ENCODE measurements at places on chromosomes 4 and X. TPM values are rescaled to one million over a fixed set of nuclear protein-coding genes. Genes with fewer than 3 reads are reported as not detected.
A peak's percentile ranks its signal among the peaks of the same experiment; 100 is the strongest.

The CCDC110 gene
- total RNA-seq: 23.0 TPM

The GABRG1 gene
- not detected for total RNA-seq

The CSAG2 gene
- not detected for total RNA-seq

The ACE2 gene
- 1.0 TPM for total RNA-seq

The PAGE5 gene
- not detected for total RNA-seq

The CWH43 gene
- total RNA-seq: not detected

DNA sequence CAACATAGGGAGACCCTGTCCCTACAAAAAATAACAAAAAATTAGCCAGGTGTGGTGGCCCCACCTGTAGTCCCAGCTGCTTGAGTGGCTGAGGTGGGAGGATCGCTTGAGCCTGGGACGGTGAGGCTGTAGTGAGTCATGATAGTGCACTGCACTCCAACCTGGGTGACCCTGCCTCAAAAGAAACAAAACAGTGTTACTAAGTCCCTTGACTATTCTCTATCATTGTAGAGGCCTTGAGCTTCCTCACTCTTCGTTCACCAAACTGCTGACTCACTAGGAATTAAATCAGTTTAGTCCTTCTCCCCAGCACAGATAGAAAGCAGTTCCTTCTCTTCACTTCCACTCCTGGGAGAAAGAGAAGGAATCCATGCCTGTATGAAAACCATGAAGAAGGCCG, 14.5 kb downstream of the CDS1 start:
- no peak for DNase-seq

- DNase-seq: no peak
Observed at GRCh38 chrX:155028129-155028528, 1.5 kb downstream of the FUNDC2 start.

DNA sequence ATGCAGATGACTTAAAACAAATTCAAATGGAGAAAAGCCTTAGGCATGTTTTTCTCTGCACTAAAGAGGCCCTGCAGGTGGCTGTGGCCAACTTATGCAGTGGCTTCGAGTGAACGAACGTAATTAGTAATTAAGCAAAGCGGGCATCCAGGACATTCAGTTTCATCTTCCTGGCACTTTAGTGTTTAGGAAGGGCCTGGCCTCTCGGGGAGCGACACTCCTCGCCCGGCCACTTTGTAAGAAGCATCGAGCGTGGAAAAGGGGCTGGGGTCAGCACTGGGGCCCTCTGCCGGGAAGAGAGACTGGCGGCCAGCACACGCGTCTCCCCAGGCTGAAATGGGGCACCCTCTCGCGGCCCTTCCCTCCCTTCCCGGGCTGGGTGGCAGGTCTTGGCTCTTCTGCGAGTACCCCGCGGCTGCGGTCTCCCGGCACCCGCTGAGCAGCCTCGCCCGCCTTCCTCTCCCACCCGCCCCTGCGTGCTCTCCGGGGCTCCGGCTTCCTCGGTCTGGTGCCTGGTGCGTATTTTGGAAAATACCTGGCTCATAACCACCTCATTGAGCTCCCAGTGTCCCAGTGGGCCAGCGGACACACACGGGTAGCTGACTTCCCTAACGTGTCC, 677 bp upstream of the CYP4V2 start:
- DNase-seq: peak; percentile 38

DNA sequence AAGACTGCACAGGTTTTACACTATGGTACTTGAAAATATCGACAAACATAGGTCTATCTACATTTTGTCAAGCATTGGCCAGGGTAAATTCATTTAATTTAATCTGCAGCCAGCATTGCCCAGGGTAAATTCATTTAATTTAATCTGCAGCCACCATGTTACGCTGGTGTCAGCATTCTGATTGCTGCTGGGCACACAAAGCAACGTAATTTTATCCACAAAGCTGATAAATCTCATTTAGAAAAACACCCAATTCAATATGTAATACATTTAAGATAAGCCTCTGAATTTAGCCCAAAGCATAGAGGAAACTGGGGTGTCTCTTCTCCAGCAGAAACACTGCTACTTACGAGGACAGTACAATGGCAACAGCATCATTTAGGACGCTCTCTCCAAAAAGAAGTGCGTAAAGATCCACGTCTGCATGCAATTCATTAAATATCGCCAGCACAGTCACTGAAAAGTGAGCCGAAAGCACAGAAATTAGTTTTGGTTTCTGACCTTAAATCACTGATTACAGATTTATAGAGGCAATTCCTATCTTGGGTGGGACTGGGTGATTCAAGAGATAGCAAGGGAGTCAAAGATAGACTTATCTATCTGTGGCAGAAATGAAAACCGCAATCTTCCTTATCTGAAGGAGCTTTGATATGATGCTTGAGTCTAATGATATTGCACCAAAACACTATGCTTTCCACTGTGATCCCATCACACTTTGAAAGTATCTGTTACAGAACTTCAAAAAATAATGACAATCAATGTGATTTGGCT, 88.8 kb downstream of the CHST7 start:
- DNase-seq: no peak

DNA sequence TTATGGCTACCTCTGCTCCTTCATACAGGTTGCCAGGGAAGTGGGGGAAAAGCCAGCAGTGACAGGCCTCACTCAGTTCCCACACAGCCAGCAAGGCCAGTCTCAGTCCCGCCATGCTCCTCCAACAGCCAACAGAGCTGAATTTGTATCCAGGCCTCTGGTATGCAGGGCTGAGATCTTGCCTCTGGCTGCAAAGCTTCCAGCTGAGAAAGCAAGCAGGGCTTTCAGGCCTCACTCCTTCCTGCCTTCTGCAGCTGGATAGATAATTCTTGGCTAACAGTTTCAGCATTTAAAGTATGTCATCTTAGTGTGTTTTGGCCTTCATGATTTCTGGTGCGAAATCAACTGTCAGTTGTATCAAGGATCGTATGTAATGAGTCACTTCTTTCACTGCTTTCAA, 103.6 kb downstream of the GNL3L start:
- DNase-seq: no peak

- no peak for DNase-seq
Observed at GRCh38 chr4:144683516-144683915, 37.6 kb downstream of the HHIP start.

GRCh38 chr4:173528378-173529321, 1.4 kb downstream of the HAND2 start:
- DNase-seq: no peak

GRCh38 chrX:44494357-44494756, 48.3 kb downstream of the FUNDC1 start:
- DNase-seq: no peak

DNA sequence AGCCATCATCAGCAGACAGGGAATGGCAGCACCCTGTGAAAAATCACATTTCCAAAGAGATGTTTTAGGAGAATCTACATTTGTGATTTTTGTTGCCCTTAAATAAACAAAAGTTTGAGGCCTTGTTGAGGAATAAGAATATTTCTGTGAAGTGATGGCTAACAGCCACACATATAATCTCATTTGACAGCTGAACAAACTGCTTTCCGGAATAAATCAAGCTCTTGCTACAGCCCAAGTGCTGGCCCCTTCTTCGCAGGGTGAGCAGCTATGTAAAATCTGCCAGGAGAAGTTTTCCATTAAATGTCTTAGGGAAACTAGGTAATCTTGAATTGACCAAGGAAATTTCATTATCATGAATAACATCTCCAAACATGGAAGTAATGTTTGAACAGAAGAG, 106.4 kb upstream of the GPM6B start:
- no peak for DNase-seq

GRCh38 chr4:140718241-140718952, 37.8 kb downstream of the TBC1D9 start:
- DNase-seq: no peak

- no peak for DNase-seq
Observed at GRCh38 chr4:182105416-182105815, 137.8 kb upstream of the TENM3 start.

DNA sequence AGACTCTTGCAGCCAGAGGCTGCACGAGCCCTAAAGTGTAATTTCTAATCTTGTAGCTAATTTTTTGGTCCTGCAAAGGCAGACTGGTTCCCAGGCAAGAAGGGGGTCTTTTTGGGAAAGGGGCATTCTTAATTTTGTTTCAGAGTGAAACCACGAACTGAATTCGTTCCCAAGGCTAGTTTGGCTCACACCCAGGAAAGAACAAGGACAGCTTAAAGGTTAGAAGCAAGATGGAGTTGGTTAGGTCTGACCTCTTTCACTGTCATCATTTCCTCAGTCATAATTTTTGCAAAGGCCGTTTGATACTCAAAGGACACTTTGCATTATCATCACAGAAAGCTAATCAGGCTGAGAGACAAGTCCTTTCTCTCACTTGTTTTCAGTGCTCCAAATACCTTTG, 30.9 kb downstream of the XG start:
- DNase-seq: no peak

DNA sequence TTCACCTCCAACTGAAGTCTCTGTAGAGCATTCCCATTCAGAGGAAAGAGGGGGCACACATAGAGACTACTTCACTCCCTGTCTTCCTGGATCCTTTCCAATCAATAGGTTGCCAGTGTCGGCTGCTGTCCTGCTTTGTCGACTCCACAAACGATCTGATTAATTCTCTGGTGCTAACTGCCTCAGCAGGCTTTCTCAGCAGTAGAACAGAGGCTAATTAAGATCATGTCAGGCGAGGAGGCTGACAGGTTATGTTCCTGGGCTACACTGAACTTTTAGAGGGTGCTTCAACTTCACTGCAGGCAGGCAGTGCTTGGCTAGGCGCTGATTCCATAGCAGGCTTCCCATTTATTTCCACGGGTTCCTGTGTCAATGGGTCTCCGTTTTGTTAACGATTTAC, 79.2 kb downstream of the GRIA3 start:
- DNase-seq: no peak

GRCh38 chrX:69165087-69165651, at the start of gene PJA1:
TSS of gene PJA1 (minus strand) at chrX:69165453. CDS start at chrX:69163073, 2,380 bp downstream.
- peak; percentile 54 for DNase-seq

DNA sequence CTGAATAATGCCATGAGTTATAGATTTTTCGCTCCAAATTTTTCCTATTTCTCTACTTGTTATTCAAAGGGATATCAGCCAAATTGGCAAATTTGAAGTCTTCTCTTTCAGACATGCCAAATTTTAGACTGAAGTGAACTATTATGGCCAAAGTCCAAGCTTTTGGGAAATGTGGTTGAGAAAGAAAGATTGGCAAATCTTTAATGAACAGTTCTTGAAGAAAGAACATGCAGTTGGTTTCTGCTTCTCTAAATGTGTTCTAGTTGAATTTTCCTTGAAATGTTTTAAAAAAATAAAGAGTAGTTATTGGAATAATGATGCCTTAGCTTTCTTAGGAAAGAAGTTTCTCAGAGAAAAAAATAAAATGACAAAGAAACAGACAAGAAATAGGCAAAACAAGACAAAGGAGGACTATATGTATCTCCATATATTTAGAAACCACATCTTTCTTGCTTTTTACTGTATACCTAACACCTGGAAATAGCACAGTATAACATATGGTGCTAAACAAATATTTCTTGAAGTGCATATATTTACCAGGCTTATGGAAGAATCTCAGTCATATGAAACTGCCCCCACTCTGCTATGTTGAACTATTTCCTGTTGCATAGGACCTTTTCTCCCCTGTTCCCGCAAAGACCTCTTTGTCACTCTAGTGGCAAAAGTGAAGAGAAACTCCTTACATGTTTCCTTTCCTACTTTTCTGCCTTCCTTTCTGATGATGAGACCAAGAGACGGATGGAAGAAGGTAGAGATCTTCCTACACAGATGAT, 250.0 kb downstream of the ARHGAP24 start:
- DNase-seq: no peak

DNA sequence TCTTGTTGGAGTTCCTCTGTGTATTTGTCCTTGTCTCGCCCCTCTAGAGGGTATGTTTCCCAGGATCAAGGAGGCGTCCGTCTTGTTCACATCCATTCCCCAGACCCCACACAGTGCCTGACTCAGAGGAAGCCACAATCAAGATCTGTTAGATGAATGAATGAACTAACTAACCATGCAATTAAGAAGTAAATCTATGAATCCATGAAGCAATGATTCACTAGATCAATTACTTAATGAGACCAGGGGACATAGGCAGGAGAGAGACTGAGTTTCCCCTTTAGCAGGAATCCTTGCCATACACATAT, 11.9 kb downstream of the BLOC1S4 start:
- no peak for DNase-seq

- DNase-seq: no peak
Observed at GRCh38 chr4:98773638-98774037, 115.2 kb upstream of the TSPAN5 start.

DNA sequence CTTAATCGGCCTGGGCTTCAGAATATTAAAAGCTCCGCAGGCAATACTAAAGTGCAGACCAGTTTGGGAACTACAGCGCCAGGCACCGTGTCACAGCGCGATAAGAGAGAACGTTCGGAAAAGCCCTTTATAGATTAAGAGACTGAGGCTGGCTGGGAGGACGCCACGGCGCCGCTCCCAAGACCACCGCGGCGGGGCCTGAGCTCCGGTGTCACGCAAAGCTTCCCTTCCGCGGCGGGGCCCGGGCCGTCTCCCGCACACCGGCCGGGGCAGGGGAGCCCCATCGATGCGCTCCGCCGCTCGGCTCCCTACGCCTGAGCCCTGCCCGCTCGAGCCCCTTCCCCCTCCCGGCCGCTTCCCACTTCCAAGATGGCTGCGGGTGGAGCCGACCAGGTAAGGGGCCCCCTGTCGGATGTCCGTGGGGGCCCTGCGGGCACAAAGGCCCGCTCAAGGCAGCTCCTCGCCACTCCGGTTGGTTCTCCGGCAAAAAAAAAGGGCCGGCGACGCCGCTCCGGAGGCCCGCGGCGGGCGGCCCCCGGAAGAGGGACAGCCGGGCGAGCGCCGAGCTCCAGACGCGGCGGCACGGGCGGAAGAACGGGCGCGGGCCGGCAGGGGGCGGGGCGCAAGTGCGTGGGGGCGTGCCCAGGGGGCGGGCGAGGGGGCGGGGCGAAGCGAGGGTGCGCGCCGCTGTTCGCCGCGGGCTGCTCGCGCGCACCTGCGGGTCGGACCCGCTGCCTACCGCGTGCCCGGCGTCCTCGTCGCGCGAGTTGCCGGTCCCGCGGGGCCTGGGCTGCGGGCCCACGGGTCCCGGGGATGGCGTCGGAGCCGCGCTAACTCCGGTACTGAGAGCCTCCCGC, at the start of gene TBC1D14:
TSS of gene TBC1D14 (plus strand) at position 714 of the 857 bp plus-strand sequence. CDS start 13,564 bp downstream, outside the sequence.
- peak; percentile 90 for DNase-seq

Data from pancreas (tissue), 10 donors.